NCI-H774 (cell line): ENCODE measurements at places on chromosomes 11 and 22.

- DNase-seq, result no peak
Measured at GRCh38 chr11:61270354-61271076, 24.6 kb downstream of the VWCE start.

DNA sequence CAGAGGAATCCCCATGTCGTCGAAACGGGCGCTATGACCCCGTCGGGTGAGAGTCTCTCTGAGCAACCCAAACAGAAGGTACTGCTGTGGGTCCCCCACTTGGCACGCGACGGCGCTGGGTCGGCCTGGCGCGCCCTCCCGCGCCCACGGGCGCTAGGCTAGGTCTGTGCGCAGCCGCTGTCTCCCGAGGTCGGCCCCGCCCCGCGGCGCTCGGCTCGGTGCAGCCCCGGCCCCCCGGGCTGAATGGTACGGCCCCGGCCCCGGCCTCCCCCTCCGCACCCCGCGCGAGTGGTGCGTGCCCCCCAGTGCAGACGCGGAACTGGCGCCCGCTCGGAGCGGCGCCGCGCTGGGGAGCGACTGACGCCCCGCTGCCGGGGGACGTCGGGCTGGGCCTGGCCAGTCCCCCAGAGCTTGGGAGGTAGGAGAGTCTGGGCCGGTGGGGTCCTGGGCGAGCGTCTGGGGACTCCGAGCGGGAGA lies at the start of gene MADD:
Gene MADD (plus strand): TSS at position 305 of the 477 bp plus-strand sequence.
- DNase-seq, result peak; percentile 88

- DNase-seq, result no peak
Measured at GRCh38 chr11:100863080-100863581, 176.0 kb downstream of the ARHGAP42 start.

GRCh38 chr11:12206529-12206928 lies 96.1 kb downstream of the MICAL2 start:
- DNase-seq, result no peak

DNA sequence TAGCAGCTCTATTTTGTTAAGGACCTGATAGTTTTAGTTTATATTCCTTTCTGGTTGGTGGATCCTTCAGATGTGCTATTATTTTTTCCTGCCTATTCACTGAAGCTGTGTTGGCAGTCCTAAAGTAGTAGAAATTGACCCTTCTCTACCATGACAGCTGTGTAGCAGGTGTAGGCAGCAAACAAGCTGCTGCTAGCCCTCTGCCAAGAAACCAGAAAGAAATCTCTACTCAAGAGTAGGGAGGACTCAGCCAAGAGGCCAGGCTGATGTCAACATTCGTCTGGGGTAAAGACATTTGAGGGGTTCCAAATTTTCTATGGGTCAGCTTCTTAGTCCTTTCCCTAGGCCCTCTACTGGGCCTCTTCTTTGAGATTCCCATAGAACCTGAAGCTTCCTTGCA lies 51.2 kb downstream of the CSTF3 start:
- DNase-seq, result no peak

DNA sequence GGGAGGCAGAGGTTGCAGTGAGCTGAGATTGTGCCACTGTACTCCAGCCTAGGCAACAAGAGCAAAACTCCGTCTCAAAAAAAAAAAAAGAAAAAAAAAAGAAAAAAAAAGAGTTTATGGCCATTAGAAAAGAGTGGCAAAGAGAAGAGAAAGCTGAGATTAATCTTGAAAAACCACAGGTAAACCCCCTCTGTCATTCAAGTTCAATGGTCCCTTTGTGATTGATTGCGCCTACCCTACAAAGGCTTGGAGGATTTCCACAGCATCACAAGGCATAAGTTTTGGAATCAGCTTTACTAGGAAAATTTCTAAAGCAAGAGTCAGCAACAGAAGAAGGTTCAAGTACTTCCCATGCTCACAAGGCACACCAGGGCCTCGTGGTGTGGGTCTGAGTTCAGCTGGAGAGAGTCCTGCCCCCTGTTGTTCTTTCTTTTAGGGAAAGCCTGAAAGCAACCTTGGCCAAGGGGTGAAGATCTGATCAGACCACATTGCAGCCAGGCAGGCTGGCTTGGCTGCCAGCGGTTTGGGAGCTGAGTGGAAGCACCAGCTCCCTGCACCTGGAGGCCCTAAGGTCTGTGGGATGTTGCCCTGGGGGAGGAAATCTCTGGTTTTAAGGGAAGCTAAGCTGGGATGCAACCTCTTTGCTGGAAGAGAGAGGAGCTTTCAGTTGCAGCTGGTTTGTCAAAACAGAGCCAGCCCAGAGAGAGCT lies 41.8 kb downstream of the SLN start:
- no peak for DNase-seq

- no peak for DNase-seq
Measured at GRCh38 chr11:129234978-129235377, 42.9 kb upstream of the ARHGAP32 start.

DNA sequence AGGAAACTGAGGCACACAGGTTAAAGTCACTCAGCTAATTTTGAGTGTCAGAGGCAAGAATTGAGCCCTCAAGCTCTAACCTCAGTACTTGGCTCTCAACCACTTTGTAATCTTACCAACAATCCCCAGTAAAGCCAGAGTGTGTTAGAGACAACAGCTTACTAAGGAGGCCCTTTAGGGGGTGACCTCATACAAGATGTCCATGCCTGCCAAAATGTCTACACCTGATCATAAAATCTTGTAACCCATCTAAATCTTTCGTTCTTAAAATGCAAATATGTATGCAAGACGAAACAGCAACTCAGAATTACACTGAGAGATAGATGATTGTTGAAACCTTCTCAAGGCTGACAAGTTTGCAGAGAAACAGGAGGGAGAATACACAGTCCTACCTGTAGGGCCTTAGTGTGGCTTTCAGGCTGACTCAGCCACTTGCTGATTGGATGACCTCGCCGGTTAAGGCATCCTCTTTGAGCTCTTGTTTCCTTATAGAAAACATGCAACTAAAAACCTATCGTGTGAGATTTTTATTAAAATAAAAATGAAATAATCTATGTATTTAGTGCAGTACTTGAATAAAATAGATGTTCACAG lies 143.2 kb downstream of the OPCML start:
- DNase-seq, result no peak

GRCh38 chr11:17020831-17021230 lies 6.6 kb upstream of the PLEKHA7 start:
- DNase-seq, result no peak

DNA sequence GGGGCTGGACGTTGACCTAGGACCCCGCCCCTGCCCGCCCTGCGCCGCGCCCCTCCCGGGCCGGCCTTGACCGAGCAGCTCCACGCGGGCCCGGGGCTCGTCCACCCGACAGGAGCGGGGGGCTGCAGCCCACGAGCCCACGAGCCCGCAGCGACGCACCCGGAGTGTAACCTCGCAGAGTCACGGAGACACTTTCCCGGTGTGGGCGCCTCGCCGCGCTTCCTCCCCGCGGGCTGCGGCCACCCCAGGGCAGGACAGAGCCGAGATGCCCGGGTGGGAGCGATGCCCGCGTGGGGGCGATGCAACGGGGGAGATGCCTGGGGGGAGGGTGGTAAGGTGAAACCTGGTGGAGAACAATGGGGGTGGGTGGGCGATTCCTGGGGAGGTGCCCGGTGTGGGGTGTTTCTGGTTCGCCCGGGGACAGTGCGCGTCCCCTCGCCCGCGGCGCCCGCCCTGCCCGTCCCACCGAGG lies 4.9 kb upstream of the ZBED4 start:
- no peak for DNase-seq

- no peak for DNase-seq
Measured at GRCh38 chr11:127218275-127218608, 217.7 kb upstream of the KIRREL3 start.

- no peak for DNase-seq
Measured at GRCh38 chr11:119504371-119504770, 81.4 kb upstream of the THY1 start.

GRCh38 chr11:83549984-83550667 lies 264.0 kb upstream of the CCDC90B start:
- DNase-seq, result no peak
